ENCODE measurements at places on chromosomes 3 and 15.
A peak's percentile ranks its signal among the peaks of the same experiment; 100 is the strongest.

- no peak for DNase-seq
These were observed 33.4 kb downstream of the SPINK8 start for GRCh38 chr3:48299746-48300712.

- DNase-seq, result no peak
These were observed 53.9 kb upstream of the SSR3 start for GRCh38 chr3:156608601-156609514.

DNA sequence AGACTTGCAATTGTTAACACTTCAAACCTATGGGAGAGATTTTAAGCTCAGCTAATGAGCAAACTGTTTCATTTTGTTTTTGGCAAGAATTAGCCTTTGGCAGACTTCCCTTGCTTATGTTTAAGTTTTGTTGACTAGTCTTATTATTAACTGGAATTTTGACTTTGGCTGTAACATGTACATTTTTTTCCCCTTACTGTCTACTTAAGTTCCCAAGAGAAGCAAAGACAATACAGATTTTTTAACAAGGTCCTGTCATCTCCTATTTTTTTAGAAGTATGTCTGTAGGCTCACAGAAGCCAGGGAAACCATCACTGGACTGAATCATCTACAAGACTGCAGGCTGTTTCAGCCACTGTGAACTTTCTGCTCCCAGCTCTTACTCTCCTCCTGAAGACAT lies 74.3 kb downstream of the DGKG start:
- peak; percentile 86 for DNase-seq

- peak; percentile 84 for DNase-seq
These were observed 12.2 kb upstream of the SACM1L start for GRCh38 chr3:45677033-45677446.

- DNase-seq, result no peak
These were observed 54.2 kb downstream of the B3GALNT1 start for GRCh38 chr3:161050935-161051334.

DNA sequence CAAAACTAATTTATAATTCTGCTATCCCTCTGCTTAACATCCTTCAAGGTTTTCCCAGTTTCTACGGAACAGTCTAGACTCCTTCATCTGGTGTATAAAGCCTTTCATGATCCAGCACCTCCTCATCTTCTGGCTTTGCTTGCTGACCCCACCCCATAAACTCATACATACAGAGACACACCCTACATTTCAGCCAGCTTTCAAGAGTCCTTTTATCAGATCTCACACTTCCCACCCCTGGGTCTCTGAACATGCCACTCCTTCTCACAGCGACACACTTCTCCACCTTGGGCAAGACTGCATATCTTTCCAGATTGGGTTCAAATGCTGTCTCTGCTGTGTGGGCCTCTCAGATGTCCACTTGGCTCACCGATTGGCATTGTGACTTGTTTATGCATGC lies 166.8 kb upstream of the LPP start:
- DNase-seq, result no peak

DNA sequence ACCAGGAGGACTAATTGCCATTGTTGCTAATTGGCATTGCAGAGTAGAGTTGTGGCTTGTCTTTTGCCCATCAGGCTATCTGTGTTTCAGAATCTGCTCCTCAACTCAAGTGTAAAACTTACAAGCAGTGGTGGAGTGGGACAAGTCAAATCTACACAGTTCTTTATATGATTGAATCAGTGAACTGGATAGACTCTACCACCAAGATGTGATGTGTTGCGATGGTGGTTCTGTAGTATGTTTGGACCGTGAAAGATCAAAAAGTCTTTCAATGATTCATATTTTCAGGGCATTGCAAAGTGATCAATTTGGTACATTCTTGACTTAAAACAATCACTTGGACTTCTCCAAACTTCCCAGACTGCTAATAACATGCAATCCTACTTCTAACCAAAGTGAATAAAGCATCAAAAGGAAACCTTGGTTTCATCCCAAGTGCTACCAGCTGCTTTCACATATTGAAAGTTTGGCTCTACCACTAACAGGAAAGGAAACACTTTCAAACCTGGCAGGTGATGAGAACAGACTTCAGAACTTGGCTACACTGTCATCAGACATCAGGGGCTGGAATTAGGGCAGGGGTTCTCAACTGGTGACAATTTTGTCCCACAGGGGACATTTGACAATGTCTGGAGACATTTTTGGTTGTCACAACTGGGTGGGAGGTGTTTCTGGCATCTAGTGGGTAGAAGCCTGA lies 844.7 kb upstream of the CFAP20DC start:
- DNase-seq, result no peak

DNA sequence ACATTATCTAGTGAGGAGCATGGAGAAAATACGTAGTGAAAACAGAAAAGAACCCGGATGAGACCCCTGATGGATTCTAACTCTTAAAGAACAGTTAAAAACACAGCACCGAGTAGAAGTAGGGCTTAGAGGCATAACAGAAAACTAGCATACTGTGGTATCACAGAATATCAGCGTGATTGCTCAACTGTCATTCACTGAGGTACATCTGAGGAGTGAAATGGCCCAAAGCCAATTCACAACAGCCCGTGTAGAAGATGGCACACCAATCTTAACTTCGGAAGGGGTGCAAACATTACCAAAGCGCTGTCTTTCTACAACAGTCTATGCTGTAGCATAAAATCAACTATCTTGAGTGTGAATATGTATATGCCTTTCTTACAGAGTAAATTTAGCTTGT lies 1.8 kb downstream of the CLASP2 start:
- DNase-seq, result no peak

DNA sequence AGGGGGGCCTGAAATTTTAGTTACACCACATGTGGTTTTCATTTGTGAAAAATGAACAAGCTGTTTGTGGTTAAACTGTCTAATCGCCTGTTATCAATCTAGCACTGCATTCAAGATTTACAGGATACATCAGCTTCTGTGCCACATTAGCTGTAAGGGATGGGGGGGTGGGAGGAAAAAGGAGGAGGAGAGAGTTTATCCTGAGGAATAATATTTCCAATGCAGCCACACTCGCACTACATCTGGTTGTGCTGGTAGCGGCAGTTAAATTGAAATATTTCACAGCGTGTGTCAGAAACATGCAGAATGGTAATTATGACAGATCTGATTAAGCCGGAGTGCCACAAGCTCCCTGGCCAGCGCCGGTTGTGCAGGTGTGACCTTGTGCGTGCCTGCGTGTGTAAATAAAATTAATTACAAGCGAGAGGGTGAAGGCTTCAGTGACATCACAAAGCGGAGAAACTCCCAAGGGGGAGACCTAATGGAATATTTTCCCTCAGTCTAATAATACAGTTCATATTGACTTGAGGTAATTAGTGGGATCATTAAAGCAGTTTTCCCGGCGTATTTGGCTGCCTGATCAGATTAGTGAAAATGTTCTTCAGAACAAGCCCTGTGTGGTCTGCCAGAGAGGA lies 55.5 kb downstream of the SATB1 start:
- DNase-seq, result no peak

GRCh38 chr3:49421890-49422378 lies 339 bp downstream of the AMT start:
- no peak for DNase-seq

DNA sequence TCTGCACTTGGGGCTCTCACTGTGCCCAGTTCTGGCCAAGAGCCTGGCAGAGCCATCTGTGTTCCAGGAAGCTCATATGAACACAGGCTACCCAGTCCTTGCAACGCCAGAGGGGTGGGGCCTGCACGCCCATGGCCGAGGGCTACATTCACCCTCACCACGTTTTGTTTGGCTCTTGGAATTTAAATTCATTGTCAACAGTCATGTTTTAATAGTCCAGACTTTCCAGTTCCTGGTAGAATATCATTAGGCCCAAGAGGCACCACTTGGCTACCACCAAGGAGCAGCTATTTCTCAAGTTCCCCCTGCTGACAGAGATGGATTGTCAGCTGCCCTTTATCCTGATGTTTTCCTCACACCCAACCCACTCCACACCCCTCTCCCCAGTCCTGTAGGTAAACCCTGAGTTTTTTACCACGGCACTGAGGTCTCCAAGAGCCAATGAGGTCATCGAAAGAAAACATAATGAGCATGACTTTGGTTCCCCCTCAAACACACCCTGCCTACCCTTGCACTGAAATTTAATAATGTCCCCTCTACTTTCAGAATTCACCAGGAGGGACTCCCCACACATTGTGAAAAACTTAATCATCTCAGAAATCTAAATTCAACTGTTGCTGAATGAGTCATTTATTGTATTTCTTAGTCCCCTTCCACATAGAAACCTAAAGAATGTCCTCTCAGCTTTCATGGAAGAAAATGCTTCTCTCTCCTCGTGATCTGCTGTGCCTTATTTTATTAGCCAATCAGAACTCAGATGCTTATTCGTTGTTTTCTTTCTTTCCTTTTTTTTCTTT lies 125.1 kb downstream of the SHQ1 start:
- DNase-seq, result peak; percentile 57

DNA sequence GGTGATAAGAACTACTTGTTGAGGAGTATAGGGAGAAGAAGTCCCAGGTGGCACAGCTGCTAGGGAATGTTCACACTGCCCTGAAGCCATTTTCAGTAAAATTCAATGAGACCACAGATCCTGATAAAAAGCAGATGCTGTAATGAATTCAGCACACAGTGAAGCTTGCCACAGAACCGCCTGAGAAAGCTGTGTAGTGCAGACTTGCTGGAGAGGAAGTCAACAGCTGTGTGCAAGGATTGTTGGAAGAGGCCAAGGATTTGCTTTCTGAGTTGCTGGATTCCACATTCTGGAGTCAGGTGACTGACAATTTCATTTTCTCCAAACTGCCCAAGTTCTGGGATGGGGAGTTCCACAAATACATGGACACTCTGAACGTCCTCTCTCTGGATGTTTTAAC lies 70.9 kb downstream of the ANP32A start:
- peak; percentile 20 for DNase-seq

DNA sequence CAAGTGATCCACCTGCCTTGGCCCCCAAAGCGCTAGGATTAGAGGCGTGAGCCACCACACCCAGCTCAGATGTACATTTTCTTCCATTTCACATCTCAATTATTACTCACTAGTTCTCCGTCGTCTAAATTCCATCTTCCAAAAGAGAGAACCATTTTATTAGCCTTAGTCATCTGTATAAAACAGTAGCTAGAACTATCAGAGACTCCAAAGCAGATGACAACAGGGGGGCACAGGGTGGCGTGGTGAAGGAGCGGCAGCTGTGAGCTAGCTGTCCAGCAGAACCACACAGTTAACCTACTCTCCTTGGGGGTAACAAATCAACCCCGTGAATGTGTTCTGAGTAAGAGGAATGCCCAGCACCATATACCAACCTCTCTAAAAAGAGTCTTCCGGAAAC lies 7.1 kb downstream of the SLC25A20 start:
- DNase-seq, result no peak

- no peak for DNase-seq
These were observed 119.6 kb downstream of the ETFA start for GRCh38 chr15:76191539-76192244.

DNA sequence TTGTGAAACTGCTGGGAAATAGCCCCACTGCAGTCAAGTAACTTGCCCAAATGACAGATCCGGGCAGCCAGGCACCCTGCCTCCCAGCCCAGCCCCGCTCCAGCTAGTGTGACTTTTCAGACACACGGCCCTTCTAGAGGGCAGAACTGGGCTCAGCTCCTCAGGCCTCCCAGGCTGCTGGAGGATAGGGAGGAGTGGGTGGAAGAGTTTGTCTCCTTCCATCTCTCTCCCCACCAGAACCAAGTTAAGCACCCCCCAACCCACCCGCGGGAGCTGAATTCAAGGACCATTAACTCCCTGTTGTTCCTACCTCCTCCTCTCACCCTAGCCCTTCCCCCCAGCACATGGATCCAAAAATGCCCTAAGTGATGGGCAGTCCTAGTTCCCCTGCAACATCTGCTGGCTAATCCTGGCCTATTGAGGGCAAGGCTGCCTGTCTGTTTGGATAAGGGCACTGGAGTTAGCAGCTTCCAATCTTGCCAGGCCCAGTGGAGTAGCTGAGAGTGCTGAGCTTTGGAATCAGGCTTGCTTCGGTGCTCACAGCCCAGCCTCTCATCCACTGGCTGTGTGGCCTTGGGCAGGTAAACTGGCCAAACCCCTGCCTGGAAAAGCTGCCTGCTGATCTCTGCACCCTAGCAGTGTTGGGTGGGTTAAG lies 3.1 kb downstream of the CCDC33 start:
- no peak for DNase-seq

DNA sequence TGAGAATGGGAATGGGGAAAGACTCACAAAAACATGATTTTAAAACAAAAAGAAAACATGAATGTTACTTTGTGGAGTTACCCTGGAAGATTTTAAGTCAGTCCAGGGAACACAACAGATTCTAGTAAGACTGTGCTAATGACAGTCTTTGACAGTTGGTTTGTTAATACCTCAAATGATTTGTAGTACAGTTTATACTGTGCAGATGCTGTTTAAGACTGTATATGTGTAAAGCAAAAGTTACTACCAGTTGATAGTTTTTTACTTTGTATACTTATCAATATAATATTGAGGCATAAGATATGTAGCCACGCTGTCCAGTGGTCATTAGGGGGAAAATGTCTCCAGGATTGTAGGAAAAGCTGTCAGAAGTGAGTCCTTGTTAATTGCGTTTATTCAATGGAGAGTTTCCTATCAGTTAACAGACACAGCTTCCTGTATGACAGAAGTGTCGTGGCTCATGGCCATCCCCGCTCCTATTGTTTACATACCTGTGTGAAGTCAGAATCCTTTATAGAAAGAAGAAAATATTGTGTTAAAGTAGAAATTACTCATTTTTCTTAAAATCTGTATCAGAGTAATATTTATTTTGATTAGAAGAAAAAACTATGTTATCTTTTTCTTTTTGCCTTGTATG lies 36.0 kb downstream of the NKIRAS1 start:
- no peak for DNase-seq

DNA sequence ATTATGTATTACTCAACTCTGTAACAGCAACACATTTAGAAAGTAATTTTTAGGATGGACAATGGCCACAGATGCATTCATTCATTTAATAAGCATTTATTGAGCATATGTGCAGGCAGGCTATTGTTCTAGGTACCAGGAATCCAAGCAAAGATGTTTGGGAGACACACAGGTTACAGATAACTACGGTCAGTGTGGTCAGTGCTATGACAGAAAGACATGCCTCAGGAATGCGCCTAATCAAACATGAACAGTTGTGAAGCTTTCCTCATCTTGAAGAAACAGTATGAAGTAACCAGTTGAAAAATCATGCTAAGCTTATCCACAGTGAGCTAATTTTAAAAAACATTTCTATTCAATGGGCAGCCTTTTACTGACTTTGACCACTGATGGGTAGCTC lies 155.4 kb upstream of the CCDC54 start:
- no peak for DNase-seq

GRCh38 chr3:148455098-148455497 lies 242.6 kb upstream of the AGTR1 start:
- no peak for DNase-seq

DNA sequence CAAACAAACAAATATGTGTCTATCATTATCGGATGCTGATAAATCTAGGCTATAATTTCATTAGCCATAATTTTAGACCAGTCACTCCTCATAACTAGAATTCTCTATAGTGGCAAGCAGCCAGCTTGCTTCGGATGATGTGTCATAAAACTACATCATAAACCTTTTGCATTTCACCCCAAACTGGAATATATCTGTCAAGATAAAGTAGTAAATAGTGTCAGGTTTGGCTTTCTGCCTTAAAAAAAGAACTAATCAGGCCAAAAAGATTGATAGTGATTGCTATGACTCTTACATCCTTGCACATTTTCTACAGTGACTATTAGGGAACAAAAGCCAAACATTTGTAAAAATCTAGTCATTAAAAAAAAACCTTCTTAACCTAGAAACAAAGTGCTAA lies 51.0 kb downstream of the DPPA2 start:
- DNase-seq, result no peak

GRCh38 chr3:49717959-49718857 lies 1.3 kb downstream of the AMIGO3 start:
- DNase-seq, result no peak

GRCh38 chr3:144866476-144866875 lies 894.9 kb downstream of the DIPK2A start:
- DNase-seq, result peak; percentile 3

Measured in AG08395 (cell line).